BJ (cell line): ENCODE measurements at places on chromosomes 1 and 21.

- no peak for DNase-seq
Measured at GRCh38 chr1:42747125-42747524, 7.1 kb upstream of the CLDN19 start.

GRCh38 chr1:235802573-235803346, 63.9 kb downstream of the LYST start:
- no peak for DNase-seq

DNA sequence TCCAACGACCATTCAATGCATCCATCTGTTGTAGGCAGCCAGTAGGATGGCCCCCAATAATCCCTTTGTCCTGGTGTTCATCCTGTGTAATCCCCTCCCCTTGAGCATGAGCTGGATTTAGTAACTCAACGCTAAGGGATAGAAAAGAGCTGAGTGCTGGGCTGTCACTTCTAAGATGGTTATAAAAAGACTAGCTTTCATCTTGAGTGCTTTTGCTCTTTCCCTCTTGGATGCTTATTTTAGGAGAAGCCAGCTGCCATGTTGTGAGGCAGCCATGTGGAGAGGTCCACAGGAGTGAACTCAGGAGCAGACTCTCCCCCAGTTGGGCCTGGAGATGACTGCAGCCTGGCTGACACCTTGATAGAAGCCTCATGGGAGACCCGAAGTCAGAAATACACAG, 401.5 kb downstream of the VAV3 start:
- no peak for DNase-seq

- DNase-seq = no peak
Measured at GRCh38 chr1:201212461-201213055, 21.9 kb downstream of the IGFN1 start.

- no peak for DNase-seq
Measured at GRCh38 chr1:155077758-155078445, 735 bp upstream of the EFNA3 start.

GRCh38 chr1:9426291-9426711, 113.0 kb upstream of the SLC25A33 start:
- no peak for DNase-seq

DNA sequence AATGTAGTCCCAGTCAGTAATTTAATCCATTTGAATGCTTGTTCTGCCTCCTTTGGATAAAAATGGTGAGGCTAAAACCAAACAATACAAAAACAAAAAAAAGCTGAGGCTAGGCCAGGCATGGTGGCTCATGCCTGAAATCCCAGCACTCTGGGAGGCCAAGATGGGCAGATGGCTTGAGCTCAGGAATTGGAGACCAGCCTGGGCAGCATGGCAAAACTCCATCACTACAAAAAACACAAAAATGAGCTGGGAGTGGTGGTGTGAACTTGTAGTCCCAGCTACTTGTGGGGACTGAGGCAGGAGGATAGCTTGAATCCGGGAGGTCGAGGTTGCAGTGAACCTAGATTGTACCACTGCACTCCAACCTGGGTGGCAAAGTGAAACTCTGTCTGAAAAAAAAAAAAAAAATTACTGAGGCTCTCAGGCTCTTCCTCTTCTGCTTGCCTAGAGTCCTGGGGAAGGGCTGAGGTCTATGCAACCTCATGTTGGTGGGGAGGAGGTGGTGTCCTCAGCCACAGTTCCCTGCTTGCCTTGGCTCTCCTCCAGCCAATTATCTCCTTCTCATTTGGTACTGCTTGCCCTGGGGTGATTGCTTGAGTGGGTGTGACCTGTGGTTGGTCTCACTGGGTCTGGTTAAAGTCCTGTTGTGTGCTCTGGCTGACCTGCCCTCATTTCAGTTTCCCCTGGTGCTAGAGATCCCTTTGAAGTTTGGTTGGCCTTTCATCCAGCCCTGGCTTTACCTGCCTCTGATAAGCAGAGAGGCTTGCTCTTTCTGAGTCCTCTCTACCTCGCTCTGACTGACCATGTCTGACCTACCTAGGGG, 20.9 kb downstream of the S1PR1 start:
- DNase-seq = no peak

GRCh38 chr1:225477296-225477911, 49.6 kb upstream of the LBR start:
- no peak for DNase-seq

DNA sequence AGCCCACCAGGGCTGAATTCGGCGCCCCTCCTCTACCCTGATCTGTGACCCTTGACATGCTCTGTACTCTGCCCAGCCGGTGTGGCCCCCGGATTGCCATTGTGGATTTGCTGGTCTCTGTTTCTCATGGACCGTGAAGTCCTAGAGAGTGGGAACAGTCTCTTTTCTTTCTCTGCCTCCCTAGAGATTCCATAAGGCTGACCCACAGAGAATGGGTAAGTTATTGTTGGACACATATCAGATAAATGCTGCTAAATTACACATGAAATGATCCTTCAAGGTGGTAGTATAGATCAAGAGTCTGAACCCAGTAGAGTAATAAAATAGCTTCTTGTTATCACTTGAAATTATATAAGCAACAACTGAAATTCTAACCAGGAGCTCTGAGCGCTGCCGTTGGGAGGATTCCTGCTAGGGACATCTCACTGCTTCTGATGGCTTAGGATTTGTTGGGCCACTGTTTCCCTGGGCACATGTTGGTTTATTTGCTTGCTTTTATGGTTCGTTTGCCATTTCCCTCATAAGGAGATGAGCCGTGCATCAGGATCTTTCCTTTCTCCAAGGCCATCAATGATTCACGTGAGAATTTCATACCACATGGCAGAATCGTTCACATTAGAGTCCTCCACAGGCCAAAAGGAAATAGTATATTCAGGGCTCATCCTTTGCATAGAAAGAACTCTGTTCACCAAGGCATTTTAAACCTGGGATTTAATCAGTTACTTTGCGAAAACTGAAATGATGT, 111.9 kb downstream of the ZBTB18 start:
- DNase-seq = no peak

DNA sequence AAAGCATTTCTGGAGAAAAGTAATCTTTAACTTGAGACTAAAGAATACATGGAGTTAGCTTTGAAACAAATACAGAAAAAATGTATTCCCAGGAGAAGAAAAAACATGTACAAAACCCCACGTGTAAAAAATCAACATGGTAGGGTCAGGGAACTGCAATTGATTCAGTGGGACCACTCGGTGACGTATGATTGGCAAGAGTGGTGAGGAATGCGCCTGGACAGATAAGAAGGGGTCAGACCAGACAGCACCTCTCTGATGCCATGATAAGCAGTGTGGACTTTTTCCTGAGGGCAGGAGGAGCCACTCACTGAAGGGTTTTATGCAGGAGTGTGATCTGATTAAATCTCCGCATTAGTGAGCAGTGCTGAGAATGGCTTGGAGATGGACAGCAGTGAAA, 142.5 kb downstream of the DAB1 start:
- DNase-seq = no peak

- DNase-seq = no peak
Measured at GRCh38 chr1:22471078-22471477, 19.4 kb downstream of the ZBTB40 start.

DNA sequence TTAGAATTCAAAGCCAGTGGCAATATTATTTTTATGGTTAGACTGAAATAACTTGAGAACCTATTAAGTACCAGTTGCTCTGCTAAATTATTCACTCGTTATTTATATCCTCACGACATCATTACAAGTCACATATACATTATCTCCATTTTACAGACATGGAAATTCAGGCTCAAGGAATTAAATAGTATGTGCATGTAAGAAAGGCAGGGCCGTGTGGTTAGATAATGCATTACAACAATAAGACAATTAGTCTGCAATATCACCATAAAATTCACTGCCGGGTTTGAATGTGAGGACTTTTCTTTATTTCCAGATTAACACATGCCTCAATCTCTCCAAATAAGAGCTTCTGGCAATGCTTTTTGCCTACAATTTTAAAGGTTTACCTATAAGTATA, 523.4 kb downstream of the PTBP2 start:
- no peak for DNase-seq

- DNase-seq = no peak
Measured at GRCh38 chr1:36771660-36772284, 262.5 kb downstream of the GRIK3 start.

DNA sequence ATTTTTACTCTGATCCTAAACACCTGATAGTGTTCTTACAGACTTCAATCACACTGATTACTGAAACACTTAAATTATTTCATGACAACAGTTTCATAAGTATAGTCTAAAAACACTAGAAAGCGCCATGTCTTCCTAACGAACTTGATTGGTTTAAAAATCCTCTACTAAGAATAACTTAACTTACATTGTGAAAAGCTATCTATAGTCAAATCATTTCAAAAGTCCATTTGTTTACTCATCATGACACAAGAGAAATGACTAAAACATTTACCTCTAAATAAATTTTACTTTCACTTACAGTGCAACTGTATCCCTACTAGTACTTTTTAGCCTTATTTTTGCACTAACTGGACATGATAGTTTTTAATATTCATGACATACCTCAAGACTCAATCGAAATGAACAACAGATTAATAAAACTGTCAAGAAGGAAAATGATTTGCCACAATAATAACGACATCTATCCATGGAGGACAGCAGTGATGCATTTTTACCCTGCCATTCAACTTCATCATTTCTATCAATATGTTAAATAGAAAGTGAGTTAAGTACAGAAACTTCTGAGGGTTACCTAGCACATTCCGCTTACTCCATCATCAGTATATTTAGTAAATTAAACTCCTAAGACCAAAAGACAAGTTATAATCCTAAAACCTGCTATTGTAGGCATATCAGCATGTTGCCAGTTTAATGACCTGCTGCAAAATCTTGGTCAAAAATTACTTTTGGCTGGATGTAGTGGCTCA, 38.4 kb downstream of the AHCTF1 start:
- DNase-seq = no peak

GRCh38 chr1:26999440-26999987, 6.0 kb downstream of the TRNP1 start:
- DNase-seq = peak; percentile 95

DNA sequence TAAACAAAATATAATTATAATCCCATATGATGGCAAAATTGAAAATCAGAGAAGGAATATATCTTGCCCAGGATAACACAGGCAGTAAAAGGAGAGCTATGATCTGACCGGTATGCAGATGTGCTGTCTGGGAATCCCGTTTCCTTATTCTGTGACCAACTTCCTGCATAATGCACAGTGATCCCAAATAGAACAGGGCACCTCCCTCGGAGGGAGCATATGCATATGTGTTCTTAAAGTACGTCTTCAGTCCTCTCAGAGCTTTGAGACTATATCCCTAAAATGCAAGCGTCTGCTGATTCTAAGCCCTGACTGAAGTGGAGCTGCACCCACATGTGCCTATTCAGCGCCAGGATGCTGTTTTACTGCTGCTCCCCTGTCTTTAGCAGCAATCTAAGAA, 366.1 kb upstream of the PTBP2 start:
- DNase-seq = no peak

- no peak for DNase-seq
Measured at GRCh38 chr21:15534450-15534886, 195.3 kb upstream of the USP25 start.

DNA sequence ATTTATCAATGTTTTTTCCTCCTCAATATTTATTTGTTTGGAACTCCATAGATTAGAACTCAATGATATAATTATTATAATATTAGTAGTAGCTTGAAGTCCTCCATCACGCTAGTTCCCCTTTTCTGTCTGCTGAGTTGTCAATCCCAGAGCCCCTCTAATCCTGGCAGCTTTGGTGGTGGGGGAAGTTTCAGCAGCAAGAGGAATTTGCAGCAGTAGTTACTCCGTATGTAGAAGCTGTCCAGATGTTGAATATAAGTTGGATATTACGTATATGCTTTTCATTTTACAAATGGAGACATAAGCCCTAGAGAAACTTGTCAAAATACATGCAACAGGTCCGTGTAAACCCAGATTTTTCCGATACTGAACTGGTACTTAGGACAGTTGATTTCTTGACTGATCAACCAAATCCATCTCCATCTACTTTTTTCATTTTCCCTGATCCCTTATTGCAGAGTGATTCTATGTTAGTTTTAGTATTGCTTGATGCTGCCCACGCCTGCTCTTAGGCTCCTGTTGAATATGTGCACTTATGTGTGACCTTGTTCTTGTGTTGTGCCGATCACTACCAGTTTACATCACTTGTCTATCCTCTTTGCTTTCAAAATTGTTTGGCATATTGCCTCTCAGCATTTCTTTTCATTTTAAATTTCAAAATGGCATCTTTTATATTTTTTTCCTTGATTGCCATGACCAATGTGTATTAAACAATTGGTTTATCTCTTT, 28.1 kb downstream of the SMAP2 start:
- DNase-seq = no peak

GRCh38 chr1:168582688-168583336, 6.4 kb downstream of the XCL1 start:
- DNase-seq = no peak

- DNase-seq = peak; percentile 54
Measured at GRCh38 chr1:196558411-196558810, 49.8 kb downstream of the KCNT2 start.

DNA sequence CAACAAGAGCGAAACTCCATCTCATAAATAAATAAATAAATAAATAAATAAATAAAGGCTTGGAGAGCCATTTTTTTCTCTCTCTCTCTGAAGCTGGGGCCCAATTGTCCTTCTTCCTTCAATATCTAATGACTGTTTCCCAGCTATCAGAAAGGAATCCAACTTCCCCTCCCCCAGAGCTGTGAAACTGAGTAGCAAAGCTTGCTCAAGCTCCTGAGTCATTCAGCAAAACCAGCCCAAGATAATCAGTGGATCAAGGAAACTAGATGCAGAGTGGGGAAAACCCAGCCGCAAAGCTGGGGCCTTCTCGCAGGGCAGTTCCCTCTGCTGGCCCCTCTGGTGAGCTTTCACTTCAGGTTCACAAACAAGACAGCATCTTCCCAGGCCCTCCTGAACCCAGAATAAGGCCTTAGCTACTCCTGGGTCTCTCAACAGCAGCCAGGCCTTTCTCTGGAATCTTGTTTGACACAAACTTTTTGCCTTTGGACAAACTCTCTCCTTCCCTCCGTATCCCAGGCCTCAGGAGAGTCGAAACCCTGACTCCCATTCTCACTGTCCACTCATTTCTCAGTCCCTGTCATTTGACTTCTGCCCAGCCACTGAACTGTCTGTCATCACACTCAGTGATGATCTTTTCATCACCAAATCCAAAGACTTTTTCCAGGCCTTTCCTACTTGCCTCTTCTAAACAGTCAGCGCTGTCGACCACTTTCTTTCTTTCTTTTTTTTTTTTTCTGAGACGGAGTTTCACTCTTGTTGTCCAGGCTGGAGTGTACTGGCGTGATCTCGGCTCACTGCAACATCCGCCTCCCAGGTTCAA, 18.0 kb upstream of the PTP4A2 start:
- peak; percentile 97 for DNase-seq

- peak; percentile 24 for DNase-seq
Measured at GRCh38 chr1:198001776-198002408, 84.7 kb downstream of the LHX9 start.

- DNase-seq = no peak
Measured at GRCh38 chr21:32249511-32250280, 29.2 kb downstream of the MIS18A start.

DNA sequence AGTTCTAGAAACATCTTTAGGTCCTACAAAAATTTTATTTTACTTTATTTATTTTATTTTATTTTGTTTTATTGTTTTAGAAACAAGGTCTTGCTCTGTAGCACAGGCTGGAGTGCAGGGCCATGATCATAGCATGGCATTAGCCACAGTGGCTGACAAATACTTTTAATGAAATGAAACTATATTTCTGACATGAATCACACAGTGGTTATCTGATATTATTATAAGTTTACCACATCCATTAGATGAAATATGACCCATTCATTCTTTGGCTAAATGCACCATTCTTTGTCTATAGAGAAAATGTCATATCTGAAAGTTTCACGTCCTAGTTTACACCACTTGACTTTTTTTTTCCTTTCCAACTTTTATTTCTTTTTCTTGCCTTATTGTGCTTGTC, 613.4 kb upstream of the ADAMTS5 start:
- no peak for DNase-seq

- DNase-seq = peak; percentile 51
Measured at GRCh38 chr1:92951141-92951582, 10.1 kb downstream of the DIPK1A start.
